GM03348 (cell line): ENCODE measurements at places on chromosomes 13 and 19.

DNA sequence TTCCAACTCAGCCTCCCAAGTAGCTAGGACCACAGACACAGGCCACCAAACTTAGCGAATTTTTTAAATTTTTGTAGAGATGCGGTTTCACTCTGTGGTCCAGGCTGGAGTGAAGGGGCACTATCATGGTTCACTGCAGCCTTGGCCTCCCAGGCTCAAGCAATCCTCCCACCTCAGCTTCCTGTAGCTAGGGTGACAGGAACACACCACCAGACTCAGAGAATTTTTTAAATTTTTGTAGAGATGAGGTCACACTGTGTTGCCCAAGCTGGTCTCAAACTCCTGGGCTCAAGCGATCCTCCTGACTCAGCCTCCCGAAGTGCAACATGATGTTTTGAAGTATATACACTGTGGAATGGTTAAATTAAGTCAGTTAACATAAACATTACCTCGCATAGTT, 263.6 kb downstream of the OXGR1 start:
- no peak for DNase-seq

GRCh38 chr13:35157143-35157755, 215.2 kb downstream of the NBEA start:
- DNase-seq: peak; percentile 55

DNA sequence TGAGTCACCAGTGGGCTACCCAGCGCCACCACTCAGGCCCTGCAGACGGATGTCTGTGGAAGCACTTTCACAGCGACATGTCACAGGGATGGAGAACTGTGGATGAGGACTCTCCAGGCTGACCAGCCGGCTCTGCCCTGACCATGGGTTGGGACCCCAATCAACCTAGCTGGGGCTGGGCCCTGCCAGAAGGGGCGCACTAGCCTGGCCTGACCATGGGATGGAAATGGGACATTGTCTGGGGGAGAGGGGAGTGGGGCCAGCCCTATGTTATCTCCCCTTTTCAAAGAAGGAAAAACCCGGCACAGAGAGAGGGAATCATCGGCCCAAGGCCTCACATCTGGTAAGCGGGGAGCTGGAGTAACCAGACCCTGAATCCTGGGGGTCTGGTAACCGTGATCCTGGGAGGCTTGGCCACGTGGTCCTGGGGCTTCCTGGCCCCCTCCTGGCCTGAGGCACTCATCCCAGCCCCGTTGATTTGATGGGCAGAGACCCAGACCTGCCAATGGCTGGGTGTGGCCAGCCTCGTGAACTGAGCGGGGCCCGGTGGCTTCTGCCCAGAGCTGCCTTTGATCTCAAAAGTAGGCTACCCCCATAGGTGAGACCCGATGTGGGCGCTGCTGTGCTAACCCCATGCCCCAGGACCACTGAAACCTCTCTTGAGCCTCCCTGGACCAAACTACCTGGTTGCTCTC, 11.2 kb upstream of the SLC7A10 start:
- DNase-seq: no peak

GRCh38 chr13:45021250-45021649, 31.9 kb downstream of the GPALPP1 start:
- no peak for DNase-seq

- peak; percentile 58 for DNase-seq
Observed at GRCh38 chr19:19444681-19445155, 39.2 kb downstream of the GATAD2A start.
